Stimulated activated CD4-positive, alpha-beta T cell treated with anti-CD3 and anti-CD28 coated beads, TNF-alpha, amount 100 ng/mL, for 4 hours (primary cell): ENCODE measurements at places on chromosomes 7 and 10.

DNA sequence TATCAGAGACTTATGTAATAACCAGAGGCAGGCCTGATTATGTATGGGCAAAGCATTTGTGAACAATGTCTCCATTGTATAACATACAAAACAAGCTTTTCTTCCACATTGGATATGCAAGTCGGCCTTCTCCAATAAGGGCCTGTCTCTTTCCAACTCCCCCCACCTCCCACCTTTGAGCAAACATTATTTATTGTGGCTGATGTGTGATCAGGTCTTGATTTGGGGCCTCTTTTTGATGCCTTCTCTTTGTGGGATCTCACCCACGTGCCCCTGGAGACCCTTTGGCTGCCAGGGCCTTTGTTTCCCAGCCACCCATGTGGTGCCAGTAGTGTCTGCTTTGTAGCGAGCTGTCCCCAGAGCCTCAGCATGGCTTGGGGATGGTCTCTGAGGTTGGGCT is 53.0 kb downstream of the TCF7L2 start:
- DNase-seq = no peak

DNA sequence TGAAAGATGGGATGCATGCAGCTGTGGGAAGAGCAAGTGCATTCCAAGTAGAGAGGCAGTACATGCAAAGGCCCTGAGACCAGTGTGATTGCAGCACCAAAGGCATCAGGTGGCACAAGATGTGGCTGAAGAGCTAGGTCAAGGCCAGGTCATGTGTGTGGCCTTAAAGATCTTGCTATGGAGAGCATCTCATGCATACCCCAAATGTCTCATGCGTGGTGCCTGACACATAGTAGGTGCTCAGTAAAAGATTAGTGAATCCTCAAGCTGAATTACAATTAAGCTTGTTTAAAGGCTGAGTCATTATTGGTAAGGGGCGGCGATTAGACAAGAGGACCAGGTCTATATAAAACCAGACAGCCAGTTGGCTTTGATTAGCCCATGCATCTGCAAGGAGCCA is 336.6 kb downstream of the FGFR2 start:
- no peak for DNase-seq

GRCh38 chr10:6211341-6211670 is 8.6 kb downstream of the PFKFB3 start:
- DNase-seq = no peak

- no peak for DNase-seq
Measured at GRCh38 chr7:1925973-1926907, 256.2 kb downstream of the ELFN1 start.
